Kidney (tissue), 22 donors: ENCODE measurements at places on chromosomes 6 and 20. TPM values are rescaled to one million over a fixed set of nuclear protein-coding genes. Genes with fewer than 3 reads are reported as not detected.

- DNase-seq: no peak
- H3K27ac ChIP-seq: no peak overlapping the region
- H3K27me3 ChIP-seq: no peaks in the 10 kb centered on the region
- no peaks in the 10 kb centered on the region for H3K4me1 ChIP-seq
- no peak overlapping the region for H3K4me3 ChIP-seq
These were observed 118.1 kb upstream of the AFDN start for GRCh38 chr6:167708501-167709094.

NKX2-2 gene
- not detected for total RNA-seq

PTK6 gene
- 1.1 TPM for total RNA-seq

DNA sequence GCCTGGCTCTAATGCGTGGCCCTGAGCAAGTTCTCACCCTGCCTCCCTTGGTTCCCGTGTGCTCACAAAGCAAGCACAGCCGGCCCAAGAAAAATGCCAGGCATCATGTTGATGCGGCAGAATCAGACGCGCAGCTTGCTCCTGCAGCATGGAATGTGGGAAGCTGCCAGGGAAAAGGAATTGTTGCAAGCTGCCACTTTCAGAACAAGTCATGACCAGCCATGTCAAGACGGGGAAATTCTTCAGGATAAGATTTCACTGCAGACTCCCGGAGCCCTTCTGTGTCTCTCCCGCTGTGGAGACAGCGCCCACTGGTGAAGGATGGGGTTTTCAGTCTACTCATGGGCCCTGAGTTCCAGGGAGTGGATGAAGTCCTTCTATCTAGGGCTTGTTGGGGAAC, 4.6 kb downstream of the DACT2 start:
- no peak overlapping the region for H3K4me3 ChIP-seq
- peaks cover 18% of the 10 kb centered on the region for H3K4me1 ChIP-seq
- H3K36me3 ChIP-seq: no peaks in the 10 kb centered on the region
- H3K27me3 ChIP-seq: no peaks in the 10 kb centered on the region
- H3K27ac ChIP-seq: no peak overlapping the region
- no peak for DNase-seq

DNA sequence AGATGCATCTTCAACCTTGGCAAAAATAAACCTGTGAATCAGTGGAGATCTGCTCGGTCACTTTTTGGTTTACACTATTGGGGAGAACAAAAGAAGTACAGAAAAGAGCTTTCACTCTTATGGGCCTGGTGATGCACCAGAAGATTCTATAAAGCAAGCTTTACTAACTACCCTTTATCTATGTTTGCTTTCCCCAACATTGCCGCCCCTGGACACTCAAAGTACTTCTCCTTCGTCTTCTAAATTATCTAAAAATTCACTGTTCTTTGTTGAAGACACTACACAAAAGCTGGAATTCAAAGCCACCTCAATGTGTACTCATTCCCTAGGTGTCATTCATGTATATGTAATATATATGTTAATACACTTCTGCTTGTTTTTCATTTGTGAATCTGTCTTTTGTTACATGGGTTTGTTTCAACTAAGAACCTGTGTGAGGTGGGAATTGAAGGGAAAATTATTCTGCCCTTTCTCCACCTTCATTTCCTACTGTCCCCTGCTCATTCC, 97.9 kb upstream of the BTN3A2 start:
- H3K27me3 ChIP-seq: no peaks in the 10 kb centered on the region
- no peak overlapping the region for H3K4me3 ChIP-seq
- no peak for DNase-seq
- H3K36me3 ChIP-seq: no peaks in the 10 kb centered on the region

DNA sequence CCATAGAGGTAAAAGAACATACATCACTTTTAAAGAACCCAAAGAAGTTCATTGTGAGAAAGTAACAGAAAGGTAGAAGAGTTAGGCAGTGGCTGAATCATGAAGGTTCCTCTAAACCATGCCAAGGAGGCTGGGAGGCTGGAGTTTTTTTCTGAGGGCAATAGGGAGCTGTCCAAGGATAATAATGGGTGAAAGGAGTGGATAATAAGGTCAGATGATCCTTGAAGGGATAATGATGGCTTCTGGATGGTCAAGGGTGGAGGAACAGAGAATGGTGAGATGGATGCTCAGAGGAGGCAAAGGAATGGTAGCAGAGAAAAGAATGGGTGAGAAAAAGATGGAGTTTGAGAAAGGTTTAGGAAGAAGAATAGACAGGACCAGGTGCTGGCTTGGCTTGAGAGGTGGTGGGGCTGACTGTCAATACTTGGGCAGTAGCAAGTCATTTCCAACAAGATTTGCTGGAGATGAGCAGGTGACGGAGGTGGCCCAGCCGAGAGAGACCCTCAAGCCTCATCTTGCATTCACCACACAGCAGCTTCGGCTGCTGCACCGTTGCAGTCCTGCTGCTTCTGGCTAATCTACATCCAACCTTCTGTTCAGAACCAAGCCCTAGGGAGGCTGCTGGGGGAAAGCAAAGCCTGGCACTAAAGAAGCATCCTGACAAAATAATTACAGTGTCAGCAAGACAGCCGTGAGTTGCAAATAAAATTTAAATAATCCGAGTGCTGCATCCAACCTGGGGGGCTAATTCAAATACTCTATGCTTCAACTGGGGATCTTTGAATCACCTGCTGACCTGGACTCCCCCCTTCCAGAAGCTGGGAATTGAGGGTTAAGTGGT, 131.2 kb upstream of the KCNG1 start:
- no peaks in the 10 kb centered on the region for H3K27me3 ChIP-seq
- no peaks in the 10 kb centered on the region for H3K36me3 ChIP-seq

MUC21 gene
- not detected for total RNA-seq

LRFN2 gene
- not detected for total RNA-seq

DNA sequence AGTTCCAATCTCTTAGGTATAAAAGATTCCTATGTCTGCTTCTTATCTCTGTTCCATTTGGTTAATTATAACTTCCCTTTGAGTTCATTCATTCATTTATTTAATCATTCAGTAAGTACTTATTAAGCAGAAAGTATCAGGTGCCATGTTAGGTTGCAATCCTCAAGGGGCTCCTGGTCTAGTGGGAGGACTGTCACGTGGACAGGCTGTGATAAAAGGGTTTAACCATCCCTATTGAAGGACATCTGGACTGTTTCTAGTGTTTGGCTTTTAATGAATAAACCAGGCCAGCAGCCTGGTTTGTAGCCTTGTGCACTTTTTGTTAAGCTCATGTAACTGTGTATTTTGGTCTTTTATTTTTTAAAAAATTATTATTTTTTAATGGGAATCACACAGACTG, 162.1 kb upstream of the OGFRL1 start:
- no peaks in the 10 kb centered on the region for H3K27me3 ChIP-seq
- DNase-seq: no peak
- no peaks in the 10 kb centered on the region for H3K4me1 ChIP-seq
- no peak overlapping the region for H3K27ac ChIP-seq
- H3K36me3 ChIP-seq: no peaks in the 10 kb centered on the region

- peaks cover 6% of the 10 kb centered on the region for H3K4me1 ChIP-seq
- H3K4me3 ChIP-seq: no peak overlapping the region
- no peak overlapping the region for H3K27ac ChIP-seq
- no peaks in the 10 kb centered on the region for H3K36me3 ChIP-seq
These were observed 105.9 kb downstream of the HIVEP2 start for GRCh38 chr6:142838821-142839685.

RFX6 gene
- total RNA-seq: not detected

GRCh38 chr6:1712451-1712850, 102.7 kb downstream of the FOXC1 start:
- H3K27me3 ChIP-seq: no peaks in the 10 kb centered on the region
- no peak overlapping the region for H3K4me3 ChIP-seq
- no peak overlapping the region for H3K27ac ChIP-seq
- peaks cover 10% of the 10 kb centered on the region for H3K4me1 ChIP-seq
- DNase-seq: no peak
- no peaks in the 10 kb centered on the region for H3K36me3 ChIP-seq

GRCh38 chr6:14555804-14556203, 438.2 kb downstream of the CD83 start:
- H3K36me3 ChIP-seq: no peaks in the 10 kb centered on the region
- no peak for DNase-seq
- no peaks in the 10 kb centered on the region for H3K4me1 ChIP-seq
- H3K4me3 ChIP-seq: no peak overlapping the region
- H3K27ac ChIP-seq: no peak overlapping the region

DNA sequence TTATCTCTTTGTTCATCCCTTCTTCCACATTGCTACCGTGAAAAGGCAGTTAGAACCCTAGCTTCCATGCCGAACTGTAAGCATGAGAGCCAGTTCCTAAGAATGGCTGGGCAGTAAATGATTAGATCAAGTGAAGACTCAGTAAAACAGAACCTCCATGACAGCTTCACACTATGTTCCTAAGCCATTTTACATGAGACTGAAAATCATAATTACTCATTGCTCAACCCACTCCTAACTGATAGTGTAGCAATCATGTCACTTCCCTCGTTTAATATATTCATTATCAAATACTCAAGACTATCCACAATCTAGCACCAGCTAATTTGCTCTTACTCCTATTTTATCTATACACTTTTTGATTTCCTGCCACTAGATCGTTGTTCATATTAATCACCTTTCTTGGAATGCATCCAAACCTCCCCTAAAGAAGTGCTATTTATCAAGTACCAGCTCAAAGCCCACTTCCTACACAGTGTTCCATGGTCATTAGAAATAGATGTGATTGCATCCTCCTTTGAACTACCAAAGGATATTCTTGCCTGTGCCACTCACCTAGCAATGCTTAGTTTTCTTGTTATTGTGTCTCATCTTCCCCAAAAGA, 6.0 kb downstream of the TMEM30A start:
- H3K4me1 ChIP-seq: peaks cover 10% of the 10 kb centered on the region
- H3K36me3 ChIP-seq: no peaks in the 10 kb centered on the region
- no peak for DNase-seq
- no peak overlapping the region for H3K27ac ChIP-seq
- no peaks in the 10 kb centered on the region for H3K27me3 ChIP-seq

KIAA1586 gene
- 13.7 TPM for total RNA-seq

DNA sequence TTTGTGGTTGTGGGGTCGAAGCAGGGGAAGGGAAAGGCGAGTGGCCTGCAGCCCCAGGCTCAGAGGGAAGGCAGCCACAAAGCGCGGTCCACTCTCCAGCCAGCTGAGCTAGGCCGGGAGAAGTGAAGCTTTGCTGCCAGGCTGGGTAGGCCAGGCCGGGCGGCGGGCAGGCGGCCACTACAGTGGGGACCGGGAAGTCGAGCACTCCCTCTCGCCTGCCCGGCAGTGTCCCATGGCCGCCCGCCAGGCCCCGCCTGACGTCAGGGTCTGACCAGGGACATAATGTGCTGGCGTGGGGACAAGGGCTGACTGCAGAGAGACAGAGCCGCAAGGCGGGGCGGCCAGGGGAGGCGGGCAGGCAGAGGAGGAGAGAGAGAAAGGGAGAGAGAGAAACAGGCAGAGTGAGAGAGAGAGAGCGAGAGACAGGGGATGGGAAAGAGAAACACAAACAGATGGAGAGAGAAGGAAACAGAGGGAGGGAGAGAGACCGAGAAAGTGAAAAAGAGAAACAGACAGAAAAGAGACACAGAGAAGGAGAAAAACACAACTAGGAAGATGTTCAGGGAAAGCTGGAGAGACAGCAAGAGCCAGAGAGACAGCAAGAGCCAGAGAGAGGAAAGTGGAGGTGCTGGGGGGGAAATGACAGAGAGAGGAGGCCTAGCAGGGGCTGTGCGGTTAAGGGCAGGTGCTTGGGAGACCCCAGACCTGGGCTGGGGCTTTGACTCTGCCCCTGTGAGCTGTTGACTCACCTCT, 94.5 kb upstream of the PTPN1 start:
- H3K4me1 ChIP-seq: peaks cover 2% of the 10 kb centered on the region
- peak overlapping the region; percentile 95 for H3K27ac ChIP-seq
- H3K4me3 ChIP-seq: no peak overlapping the region
- no peaks in the 10 kb centered on the region for H3K27me3 ChIP-seq
- H3K36me3 ChIP-seq: no peaks in the 10 kb centered on the region

DNA sequence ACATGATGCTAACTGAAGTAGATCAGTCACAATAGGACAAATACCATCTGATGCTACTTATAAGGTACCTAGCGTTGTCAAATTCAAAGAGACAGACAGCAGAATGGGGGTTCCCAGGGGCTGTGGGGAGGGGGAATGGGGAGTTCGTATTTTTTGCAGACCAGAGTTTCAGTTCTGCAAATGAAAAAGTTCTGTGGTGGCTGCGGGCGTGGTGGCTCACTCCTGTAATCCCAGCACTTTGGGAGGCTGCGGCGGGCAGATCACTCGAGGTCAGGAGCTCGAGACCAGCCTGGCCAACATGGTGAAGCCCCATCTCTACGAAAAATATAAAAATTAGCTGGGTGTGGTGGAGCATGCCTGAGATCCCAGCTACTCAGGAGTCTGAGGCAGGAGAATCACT, 68.1 kb downstream of the SLC22A23 start:
- H3K4me1 ChIP-seq: no peaks in the 10 kb centered on the region
- DNase-seq: no peak
- no peak overlapping the region for H3K27ac ChIP-seq
- H3K27me3 ChIP-seq: no peaks in the 10 kb centered on the region

DNA sequence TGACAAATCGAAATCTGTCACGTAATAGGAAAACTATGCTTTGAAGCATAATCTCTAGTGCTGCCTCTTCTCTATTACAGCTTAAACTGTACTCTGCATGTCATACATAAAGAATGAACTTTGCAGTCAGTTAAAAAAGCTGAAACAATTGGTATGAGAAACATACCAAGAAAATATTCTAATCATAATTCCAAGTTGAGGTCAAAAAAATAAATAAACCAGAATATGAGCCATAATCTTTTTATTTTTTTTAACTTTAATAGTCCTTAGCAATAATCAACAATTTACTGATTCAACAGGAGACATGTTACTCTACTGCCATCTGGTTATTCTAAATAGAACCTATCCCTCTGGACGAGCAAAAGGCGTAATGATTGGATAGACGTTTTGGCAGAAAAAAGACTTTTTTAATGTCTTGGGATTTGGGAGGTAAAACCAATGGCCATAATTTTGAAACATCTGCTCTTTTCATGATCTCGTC, 224.4 kb upstream of the FLRT3 start:
- no peak for DNase-seq
- H3K4me3 ChIP-seq: no peak overlapping the region
- no peak overlapping the region for H3K27ac ChIP-seq
- H3K27me3 ChIP-seq: no peaks in the 10 kb centered on the region
- H3K36me3 ChIP-seq: no peaks in the 10 kb centered on the region

RAMACL gene
- 1.9 TPM for total RNA-seq

DNA sequence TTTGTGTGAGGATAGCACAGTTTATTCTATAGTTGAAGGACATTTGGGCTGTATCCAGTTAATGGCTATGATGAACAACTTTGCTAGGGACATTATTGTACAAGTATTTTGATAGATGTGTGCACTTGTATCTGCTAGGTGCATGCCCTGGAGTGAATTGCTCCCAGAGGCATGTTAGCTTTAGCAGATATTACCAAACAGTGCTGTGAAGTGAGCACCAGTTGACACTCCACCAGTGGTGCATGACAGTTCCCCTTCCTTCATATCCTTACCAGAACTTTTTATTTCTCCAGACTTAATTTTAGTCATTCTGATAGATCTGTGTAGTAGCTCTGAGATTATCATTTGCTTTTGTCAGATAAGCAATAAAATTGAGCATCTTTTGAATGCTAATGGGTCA, 48.9 kb upstream of the ENPP5 start:
- H3K27me3 ChIP-seq: no peaks in the 10 kb centered on the region
- no peak overlapping the region for H3K27ac ChIP-seq
- no peaks in the 10 kb centered on the region for H3K36me3 ChIP-seq
- H3K4me3 ChIP-seq: no peak overlapping the region
- no peaks in the 10 kb centered on the region for H3K4me1 ChIP-seq
